ENCODE measurements at places on chromosomes 7 and 10. TPM values are rescaled to one million over a fixed set of nuclear protein-coding genes. Genes with fewer than 3 reads are reported as not detected.
A peak's percentile ranks its signal among the peaks of the same experiment; 100 is the strongest.

The DRGX gene
- total RNA-seq, result not detected

The IL6 gene
- 11.8 TPM for total RNA-seq

The VWDE gene
- total RNA-seq, result not detected

- H3K27me3 ChIP-seq, result no peaks in the 10 kb centered on the region
- H3K27ac ChIP-seq, result no peak overlapping the region
- no peak for DNase-seq
- no peaks in the 10 kb centered on the region for H3K4me1 ChIP-seq
- H3K4me3 ChIP-seq, result no peak overlapping the region
- no peaks in the 10 kb centered on the region for H3K36me3 ChIP-seq
Measured at GRCh38 chr7:66013938-66014337, 31.9 kb upstream of the GUSB start.

DNA sequence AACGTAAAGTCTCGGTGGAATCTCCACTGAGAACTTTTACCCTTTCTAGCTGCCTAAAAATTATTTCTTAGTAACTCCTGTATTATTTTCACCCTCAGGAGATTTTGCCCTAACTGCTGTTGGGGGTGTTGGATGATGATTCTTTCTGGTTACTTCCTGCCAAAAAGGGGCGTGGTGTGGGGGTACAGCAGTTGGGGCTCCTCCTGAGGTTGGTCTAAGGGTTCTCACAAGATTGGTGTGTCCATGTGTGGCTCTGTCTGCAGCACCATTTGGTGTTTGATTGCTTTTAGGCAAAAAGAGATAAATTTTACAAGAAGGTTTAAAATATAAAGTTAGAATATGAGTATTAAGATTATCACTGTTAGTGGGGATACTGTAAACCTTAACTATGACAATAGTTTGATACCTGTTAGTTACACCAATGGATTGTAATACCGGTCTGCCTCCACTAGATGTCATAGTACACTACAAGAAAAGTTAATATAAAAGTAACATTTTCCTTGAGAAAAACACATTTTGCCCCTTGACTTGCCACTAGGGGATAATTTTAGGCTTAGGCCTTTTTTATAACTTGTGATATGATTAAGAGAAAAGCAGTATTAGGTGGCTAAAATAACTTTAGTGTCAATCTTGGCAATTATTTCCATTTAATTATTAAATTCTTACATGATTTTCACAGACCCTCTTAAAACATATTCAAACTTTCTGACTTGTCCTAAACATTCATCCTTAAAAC, 928.7 kb downstream of the IPMK start:
- H3K4me1 ChIP-seq, result no peaks in the 10 kb centered on the region
- no peak overlapping the region for H3K4me3 ChIP-seq
- DNase-seq, result no peak

- H3K4me1 ChIP-seq, result peaks cover 38% of the 10 kb centered on the region
- H3K27me3 ChIP-seq, result no peaks in the 10 kb centered on the region
- peak overlapping the region; percentile 99 for H3K4me3 ChIP-seq
Measured at GRCh38 chr7:98282703-98283102, 1.2 kb downstream of the BRI3 start.

DNA sequence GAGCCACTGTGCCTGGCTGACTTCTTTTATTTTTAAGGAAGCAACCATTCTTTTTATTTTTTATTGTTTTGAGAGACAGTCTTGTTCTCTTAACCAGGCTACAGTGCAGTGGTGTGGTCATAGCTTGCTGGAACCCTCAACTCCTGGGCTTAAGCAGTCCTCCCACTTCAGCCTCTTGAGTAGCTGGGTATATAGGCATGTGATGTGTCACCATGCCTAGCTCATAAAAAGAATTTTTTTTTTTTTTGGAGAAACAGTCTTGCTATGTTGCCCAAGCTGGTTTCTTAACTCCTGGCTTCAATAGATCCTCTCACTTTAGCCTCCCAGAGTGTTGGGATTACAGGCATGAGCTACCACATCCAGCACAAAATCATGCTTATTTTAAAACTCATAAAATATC, 5.8 kb downstream of the MCU start:
- no peaks in the 10 kb centered on the region for H3K27me3 ChIP-seq
- H3K4me3 ChIP-seq, result no peak overlapping the region
- H3K27ac ChIP-seq, result no peak overlapping the region
- H3K36me3 ChIP-seq, result no peaks in the 10 kb centered on the region
- no peak for DNase-seq

- no peak overlapping the region for H3K27ac ChIP-seq
- no peak for DNase-seq
- H3K27me3 ChIP-seq, result no peaks in the 10 kb centered on the region
- no peaks in the 10 kb centered on the region for H3K4me1 ChIP-seq
- no peaks in the 10 kb centered on the region for H3K36me3 ChIP-seq
Measured at GRCh38 chr10:115937768-115938056, 335.3 kb downstream of the GFRA1 start.

DNA sequence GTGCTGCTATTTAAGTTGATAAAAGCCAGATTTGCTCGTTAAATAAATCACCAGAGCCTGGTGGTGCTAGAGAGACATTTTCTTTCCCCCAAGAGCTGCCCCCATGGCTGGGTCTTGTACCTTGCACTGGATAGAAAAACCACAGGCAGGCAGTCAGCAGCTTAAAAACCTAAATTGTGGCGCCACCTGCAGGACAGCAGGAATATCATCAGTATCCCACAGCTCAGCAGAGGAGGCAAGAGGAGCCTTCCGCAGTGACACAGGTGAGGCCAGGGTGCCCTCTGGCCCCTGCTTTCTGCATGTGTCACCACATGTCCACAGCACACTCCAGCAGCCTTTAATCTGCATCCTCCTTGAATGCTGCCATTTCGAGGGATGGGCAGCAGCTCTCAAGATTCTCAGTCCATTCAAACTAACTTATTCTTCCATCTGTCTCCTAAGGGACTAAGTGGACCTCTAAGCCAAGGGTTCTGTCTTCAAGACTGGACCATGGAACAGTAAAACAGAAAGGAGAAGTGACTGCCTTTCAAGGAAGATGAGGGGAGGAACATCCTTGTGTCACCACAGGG, 4.5 kb upstream of the PLXNA4 start:
- peaks cover 16% of the 10 kb centered on the region for H3K27me3 ChIP-seq
- no peak overlapping the region for H3K27ac ChIP-seq
- H3K4me1 ChIP-seq, result no peaks in the 10 kb centered on the region
- H3K4me3 ChIP-seq, result no peak overlapping the region
- H3K36me3 ChIP-seq, result no peaks in the 10 kb centered on the region
- DNase-seq, result peak; percentile 27

GRCh38 chr7:156582591-156583123, 57.9 kb upstream of the RNF32 start:
- no peak overlapping the region for H3K4me3 ChIP-seq
- H3K4me1 ChIP-seq, result no peaks in the 10 kb centered on the region
- no peak overlapping the region for H3K27ac ChIP-seq
- no peaks in the 10 kb centered on the region for H3K27me3 ChIP-seq
- no peaks in the 10 kb centered on the region for H3K36me3 ChIP-seq

DNA sequence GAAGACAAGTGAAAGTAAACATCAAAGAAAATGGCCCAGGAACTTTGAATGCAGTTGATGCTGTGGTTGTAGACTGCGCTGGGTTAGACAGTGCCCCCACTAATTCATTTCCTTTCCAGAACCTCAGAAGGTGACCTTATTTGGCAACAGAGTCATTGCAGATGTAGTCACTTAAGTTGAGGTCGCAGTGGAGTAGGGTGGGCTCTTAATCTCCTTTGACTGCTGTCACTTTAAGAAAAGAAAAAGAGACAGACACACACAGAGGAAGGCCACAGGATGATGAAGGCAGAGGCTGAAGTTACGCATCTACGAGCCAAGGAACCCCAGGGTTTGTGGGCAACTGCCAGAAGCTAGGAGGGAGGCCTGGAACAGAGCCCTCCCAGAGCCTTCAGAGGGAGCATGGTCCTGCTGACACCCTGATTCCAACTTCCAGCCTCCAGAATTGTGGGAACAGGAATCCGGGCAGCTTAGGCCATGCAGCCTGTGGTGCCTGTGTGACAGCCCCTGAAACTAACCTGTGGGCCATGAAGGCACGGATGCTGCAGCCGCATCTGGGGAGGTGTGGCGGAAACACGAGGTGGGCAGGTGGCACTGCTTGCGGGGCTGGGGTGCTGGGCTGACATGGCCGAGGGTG, 107.6 kb downstream of the PRKAG2 start:
- H3K27ac ChIP-seq, result no peak overlapping the region
- H3K27me3 ChIP-seq, result no peaks in the 10 kb centered on the region
- DNase-seq, result no peak
- H3K4me1 ChIP-seq, result no peaks in the 10 kb centered on the region

GRCh38 chr7:98802088-98802780, 67.6 kb downstream of the TMEM130 start:
- no peaks in the 10 kb centered on the region for H3K27me3 ChIP-seq
- DNase-seq, result no peak
- no peaks in the 10 kb centered on the region for H3K36me3 ChIP-seq
- H3K27ac ChIP-seq, result no peak overlapping the region
- no peaks in the 10 kb centered on the region for H3K4me1 ChIP-seq
- no peak overlapping the region for H3K4me3 ChIP-seq

- H3K4me3 ChIP-seq, result no peak overlapping the region
- no peaks in the 10 kb centered on the region for H3K4me1 ChIP-seq
- no peaks in the 10 kb centered on the region for H3K27me3 ChIP-seq
- H3K27ac ChIP-seq, result no peak overlapping the region
- no peak for DNase-seq
Measured at GRCh38 chr10:16847644-16848043, 30.4 kb upstream of the RSU1 start.

- H3K27me3 ChIP-seq, result no peaks in the 10 kb centered on the region
- H3K27ac ChIP-seq, result no peak overlapping the region
Measured at GRCh38 chr7:115763347-115763746, 267.2 kb downstream of the TFEC start.

- H3K4me3 ChIP-seq, result no peak overlapping the region
- H3K27ac ChIP-seq, result no peak overlapping the region
- H3K27me3 ChIP-seq, result no peaks in the 10 kb centered on the region
- DNase-seq, result no peak
Measured at GRCh38 chr7:101956130-101956529, 138.7 kb downstream of the CUX1 start.

- H3K4me1 ChIP-seq, result no peaks in the 10 kb centered on the region
- H3K36me3 ChIP-seq, result no peaks in the 10 kb centered on the region
- DNase-seq, result no peak
- H3K27me3 ChIP-seq, result no peaks in the 10 kb centered on the region
- peak overlapping the region; percentile 98 for H3K4me3 ChIP-seq
Measured at GRCh38 chr7:99500637-99501009, 542 bp upstream of the ZNF394 start.

DNA sequence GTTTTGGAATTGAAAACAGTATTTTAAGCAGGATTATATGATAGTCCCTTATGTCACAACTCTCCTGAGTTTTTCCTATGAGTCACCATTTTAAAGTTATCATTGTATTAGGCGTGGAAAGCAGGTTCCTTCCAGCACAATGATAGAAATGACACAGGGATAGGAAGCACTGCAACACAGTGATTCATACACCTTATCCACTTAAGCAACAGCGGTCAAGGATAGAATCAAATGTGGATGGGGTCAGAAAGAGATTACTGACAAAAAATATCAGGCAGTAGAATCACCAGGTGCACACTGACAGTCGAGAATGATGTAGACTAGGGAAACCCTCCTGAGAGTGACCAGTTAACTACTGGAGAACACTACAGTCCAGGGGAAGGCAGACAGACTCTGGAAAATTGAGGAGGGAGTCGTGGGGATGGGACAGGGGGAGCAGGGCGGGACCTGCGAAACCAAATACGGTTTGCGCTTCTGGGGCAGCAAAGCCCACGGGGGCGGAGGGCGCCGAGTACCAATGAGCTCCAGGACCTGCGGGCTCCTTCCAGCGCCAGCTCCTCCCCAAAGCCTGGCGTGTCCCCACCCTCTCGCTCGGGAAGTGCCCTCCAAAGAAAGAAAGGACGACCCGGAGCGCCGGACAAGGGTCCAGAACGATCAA, 479 bp downstream of the PNPLA8 start:
- H3K27ac ChIP-seq, result peak overlapping the region; percentile 99
- no peaks in the 10 kb centered on the region for H3K27me3 ChIP-seq
- no peak for DNase-seq
- no peaks in the 10 kb centered on the region for H3K4me1 ChIP-seq
- peak overlapping the region; percentile 66 for H3K4me3 ChIP-seq

GRCh38 chr10:131112691-131113090, 198.8 kb downstream of the TCERG1L start:
- no peaks in the 10 kb centered on the region for H3K36me3 ChIP-seq
- no peak for DNase-seq
- no peak overlapping the region for H3K4me3 ChIP-seq
- no peak overlapping the region for H3K27ac ChIP-seq
